SIG-M5 (cell line): ENCODE measurements at places on chromosomes 11 and 22.

- DNase-seq: no peak
Measured at GRCh38 chr22:18031695-18032454, 7.5 kb upstream of the MICAL3 start.

DNA sequence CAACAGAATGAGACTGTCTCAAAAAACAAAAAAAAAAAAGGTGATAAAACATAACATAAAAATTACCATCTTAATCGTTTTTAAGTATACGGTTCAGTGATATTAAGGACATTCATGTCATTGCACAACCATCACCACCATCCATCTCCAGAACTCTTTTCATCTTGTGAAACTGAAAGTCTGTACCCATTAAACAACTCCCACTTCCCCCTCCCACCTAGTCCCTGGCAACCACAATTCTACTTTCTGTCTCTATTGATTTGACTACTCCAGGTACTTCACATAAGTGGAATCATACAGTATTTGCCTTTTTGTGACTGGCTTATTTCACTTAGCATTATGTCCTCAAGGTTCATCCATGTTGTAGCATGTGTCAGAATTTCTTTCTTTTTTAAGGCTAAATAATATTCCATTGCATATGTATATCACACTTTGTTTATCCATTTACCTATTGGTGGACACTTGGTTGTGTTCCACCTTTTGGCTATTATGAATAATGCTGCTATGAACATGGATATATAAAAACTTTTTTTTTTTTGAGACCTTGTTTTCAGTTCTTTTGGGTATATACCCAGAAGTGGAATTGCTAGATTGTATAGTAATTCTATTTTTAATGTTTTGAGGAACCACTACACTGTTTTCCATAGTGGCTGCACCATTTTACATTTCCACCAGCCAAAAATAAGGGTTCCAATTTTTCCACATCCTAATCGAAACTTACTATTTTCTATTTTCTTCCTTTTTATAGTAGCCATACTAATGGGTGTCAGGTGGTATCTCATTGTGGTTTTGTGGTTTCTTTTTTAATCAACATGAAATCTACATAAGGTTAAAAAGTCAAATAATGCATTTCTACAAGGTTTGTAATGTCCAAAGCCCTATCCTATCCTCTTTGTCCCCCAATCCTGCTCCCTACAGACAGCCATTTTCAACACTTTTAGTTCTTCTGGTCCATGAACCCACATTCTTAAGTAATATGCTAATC is 23.4 kb upstream of the PIK3C2A start:
- peak; percentile 14 for DNase-seq

DNA sequence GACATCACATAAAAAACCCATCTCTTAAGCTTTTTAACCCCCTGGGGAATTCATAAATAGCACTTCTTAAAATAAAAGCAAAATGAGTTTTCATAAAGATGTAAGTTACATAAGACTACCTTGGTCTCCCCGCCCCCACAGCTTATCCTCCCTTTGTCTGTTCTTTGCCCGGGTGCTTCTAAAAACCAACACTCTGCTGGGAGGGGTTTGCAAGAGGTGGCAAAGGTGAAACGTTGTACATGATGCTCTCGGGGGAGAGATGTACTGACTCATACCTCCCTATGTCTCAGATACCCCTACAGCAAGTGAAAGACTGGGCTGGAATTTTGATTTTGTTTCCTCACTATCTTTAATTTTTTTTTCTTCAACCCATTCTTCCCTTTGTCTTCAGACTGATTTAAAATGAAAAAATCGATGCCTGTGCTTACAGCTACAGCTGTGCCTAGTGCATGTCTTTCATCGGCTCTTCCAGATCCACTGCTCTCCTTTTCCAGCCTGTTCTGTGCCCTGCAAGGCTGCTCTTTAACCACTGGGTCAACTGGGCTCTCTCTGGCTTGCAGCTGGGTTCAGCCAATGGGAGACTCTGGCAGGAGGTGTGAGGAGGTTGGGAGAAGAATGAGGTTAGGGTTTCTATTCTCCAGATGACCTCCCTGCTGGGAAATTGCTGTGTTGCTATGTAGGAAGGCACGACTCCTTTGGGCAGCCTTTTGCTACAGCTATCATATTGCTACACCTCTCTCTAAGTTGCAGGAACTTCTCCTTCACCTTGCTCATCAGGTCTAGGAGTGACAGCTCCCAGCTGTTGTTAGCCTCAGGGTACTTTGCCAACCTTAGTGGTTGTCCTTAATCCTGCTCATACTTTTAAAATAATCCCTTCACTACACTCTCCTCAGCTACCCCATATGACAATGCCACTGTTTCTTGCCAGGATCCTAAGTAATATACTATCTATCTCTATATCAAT is 266.5 kb downstream of the TENM4 start:
- DNase-seq: no peak

- DNase-seq: no peak
Measured at GRCh38 chr11:126544108-126545056, 188.9 kb downstream of the ST3GAL4 start.

- no peak for DNase-seq
Measured at GRCh38 chr11:126896025-126896424, 104.5 kb downstream of the KIRREL3 start.

GRCh38 chr11:73011126-73011817 is 130.8 kb downstream of the FCHSD2 start:
- DNase-seq: no peak

DNA sequence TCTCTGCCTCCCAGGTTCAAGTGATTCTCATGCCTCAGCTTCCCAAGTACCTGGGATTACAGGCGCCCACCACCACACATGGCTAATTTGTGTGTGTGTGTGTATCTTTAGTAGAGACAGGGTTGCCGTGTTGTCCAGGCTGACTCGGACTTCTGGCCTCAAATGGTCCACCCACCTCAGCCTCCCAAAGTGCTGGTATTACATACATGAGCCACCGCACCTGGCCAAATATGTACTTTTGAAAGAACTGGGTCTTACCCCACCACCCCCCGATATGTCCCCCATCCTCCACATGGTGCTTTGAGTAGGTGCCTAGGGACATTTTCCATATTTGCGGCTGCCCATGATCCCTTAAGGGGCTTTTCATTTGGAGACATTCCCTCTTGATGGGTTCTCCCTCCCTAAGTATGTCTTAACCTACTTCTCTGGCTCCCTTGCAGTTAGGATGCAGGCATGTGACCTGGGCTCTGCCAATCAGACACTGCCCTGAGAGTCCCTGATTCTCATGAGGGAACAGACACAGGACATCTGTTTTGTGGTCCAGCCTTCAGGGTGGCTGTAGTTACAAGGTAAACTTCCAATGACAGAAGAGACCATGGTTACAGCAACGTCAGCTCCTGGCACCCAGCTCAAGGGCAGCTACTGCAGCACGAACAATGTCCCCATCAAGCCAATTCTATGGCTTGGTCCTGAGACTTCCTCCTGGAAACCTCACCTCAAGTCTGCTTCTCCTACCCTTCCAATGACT is 48.4 kb downstream of the CHST1 start:
- no peak for DNase-seq

DNA sequence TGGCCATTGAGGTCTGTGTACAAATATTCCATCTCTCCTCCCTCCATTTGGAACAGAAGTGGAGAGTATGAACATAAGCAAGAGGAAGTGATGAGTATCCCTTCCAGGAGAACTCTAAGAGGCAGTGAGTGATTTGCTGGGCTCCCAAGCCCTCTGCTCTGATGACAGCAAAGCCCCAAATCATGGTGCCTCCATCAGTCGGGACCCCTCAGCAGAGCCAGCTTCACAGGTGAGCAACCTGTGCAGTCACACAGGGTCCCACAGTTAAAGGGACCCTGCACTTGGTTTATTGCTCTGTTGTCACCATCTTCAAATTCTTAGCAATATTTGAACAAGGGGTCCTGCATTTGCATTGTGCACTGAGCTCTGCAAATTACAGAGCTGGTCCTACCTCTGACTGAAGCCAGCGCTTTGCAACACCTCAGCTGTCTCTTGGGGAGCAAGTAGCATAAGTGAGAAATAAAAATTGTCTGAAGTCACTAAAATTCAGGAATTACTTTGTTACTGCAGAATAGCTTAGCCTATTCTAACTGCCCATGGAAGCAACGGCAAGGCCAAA is 466.4 kb downstream of the MN1 start:
- no peak for DNase-seq

DNA sequence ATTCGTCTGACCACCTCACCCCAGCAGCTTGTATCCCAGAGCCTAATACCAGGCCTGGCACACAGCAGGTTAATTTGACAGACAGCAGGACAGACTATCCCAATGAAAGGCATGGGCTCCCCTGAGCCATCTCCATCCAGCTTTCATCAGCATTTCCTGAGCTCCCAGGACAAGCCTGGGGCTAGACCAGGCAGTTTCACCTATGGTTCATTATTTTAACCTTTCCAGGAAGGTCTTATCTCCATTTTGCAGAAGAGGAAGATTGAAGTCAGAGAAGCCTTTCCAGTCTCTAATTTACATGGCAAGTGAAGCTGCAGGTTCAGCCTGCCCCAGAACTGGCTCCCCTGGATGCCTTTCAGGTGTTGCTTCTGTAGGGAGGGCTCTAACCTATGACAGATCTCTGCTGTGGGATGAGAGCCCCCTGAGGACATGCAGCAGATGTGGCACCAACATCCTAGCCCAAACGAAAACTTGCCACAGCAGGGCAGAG is 17.0 kb downstream of the ARRB1 start:
- DNase-seq: no peak
